Activated CD4-positive, alpha-beta memory T cell treated with anti-CD3 and anti-CD28 coated beads, Interleukin-2, amount 10 ng/mL, durations not matched to agents 7 days and 5 days (primary cell): ENCODE measurements at places on chromosomes 2 and 18.
A peak's percentile ranks its signal among the peaks of the same experiment; 100 is the strongest.

DNA sequence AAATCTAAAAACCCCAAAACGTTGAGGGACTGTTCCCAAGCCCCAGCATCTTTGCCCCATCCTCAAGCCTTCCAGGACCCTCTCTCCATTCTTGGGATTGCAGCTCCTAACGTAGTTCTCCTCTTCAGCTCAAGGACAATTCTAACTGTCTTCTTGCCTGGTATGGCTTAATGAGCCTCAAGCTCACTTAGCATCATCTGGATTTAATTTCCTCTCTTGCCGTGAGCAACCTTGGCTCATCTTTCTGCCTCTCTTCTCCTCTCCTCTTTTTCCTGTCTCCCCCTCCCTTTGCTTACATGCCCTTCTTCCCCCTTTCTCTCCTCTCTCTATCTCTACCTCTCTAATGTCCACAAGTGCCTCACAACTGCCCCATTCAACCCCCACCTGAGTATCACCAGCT lies 44.2 kb downstream of the TACR1 start:
- H3K4me1 ChIP-seq, result no peaks in the 10 kb centered on the region
- no peak overlapping the region for H3K4me3 ChIP-seq
- H3K27ac ChIP-seq, result no peak overlapping the region

DNA sequence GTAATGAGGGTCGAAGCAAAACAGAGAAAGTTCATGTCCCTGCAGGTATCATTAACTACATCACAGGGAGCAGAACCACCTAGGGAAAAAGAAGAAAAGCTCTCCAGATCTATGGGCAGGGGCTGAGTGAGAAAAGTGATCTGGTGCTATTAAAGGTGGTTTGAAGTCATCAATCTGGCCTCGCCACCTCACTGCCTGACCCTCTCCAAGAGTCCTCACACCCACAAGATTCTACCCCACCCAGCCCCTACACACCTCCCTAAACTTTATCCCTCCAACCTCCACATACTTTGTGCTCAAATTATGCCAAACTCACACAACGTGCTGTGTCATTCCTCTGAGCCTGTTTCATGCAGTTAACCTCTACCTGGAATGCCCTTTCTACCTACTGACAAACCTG lies 2.2 kb downstream of the GALNT14 start:
- no peak overlapping the region for H3K4me3 ChIP-seq
- H3K27me3 ChIP-seq, result peaks cover 58% of the 10 kb centered on the region
- H3K36me3 ChIP-seq, result no peaks in the 10 kb centered on the region
- H3K4me1 ChIP-seq, result peaks cover 9% of the 10 kb centered on the region
- no peak overlapping the region for H3K27ac ChIP-seq
- no peak for DNase-seq

- no peaks in the 10 kb centered on the region for H3K27me3 ChIP-seq
- H3K36me3 ChIP-seq, result no peaks in the 10 kb centered on the region
- DNase-seq, result no peak
Observed at GRCh38 chr2:101119431-101119830, 31.8 kb downstream of the TBC1D8 start.

DNA sequence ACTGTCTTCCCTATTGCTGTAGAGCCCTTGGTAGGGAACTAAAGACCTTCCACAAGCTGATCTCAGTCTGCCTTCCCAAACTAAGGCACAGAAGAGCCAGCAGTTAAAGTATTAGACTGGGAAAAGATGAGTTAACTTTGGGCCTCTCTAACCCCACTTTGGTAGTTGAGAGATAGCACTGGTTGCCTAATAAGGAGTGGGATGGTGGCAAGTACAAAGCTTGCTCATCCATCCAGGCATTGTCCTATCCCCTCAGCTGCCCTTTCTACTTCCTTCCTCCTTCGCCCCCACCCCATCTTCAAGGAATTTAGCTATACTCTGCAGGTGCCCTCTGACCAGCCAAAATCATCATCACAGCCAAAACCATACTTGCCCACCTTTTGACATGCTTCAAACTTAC lies 22.2 kb upstream of the AFTPH start:
- no peaks in the 10 kb centered on the region for H3K36me3 ChIP-seq
- no peak overlapping the region for H3K4me3 ChIP-seq
- H3K4me1 ChIP-seq, result peaks cover 32% of the 10 kb centered on the region
- H3K27ac ChIP-seq, result no peak overlapping the region

- no peak overlapping the region for H3K4me3 ChIP-seq
- no peaks in the 10 kb centered on the region for H3K36me3 ChIP-seq
- H3K27ac ChIP-seq, result no peak overlapping the region
- DNase-seq, result no peak
Observed at GRCh38 chr18:45437366-45437765, 177.9 kb upstream of the SLC14A2 start.

DNA sequence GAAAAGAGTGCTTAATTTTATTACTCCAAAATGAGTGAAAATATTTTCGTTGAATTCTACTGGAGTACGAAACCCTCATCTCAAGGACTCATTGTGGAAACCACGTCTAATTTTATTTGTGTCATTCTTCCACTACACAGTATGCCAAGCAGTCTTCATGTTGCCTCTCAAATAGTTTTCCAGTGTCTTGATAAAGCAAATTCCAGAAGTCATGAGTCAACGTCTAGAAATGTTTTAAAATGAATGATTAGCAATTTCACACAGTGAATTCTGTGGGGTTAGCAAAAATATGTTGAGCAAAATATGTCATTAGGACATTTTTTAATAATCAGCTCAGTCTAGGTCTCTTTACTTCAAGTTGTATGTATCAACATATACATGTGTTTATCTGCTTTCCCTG lies 865.5 kb downstream of the DSC3 start:
- DNase-seq, result no peak
- H3K4me1 ChIP-seq, result no peaks in the 10 kb centered on the region
- no peak overlapping the region for H3K4me3 ChIP-seq
- H3K27me3 ChIP-seq, result no peaks in the 10 kb centered on the region
- no peaks in the 10 kb centered on the region for H3K36me3 ChIP-seq

DNA sequence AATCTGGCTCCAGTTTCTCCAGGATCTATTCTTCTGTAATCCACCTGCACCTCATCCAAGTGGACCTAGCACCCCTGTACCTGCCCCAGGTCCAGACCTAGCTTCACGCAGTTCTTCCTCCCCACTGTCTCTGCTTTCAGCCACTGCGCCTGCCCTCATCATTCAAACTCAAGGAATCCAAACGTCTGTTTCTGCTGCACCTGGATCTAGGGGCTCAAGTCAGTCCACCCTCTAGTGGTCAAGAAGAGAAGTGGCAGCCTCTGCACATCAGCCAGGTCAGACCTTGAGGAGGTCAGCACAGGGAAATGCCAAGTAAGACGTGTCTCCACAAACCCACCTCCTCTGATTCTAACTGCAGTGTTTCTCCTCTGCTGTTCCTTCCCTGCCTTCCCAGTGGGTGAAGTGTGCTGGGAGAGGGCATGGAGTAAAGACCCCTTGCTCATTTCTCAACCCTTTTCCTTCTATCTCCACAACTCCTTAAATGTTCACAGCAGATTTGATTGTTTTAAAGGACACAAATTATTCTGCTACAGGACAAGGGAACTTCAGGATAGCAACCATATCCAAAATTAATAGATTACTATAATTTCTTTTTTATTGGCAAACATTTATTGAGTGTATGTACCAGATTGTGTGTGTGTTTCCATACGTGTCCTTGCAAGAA lies 8.6 kb upstream of the RNF152 start:
- peak; percentile 29 for DNase-seq
- no peaks in the 10 kb centered on the region for H3K36me3 ChIP-seq
